ENCODE measurements at places on chromosomes 7 and 10. TPM values are rescaled to one million over a fixed set of nuclear protein-coding genes. Genes with fewer than 3 reads are reported as not detected.

Gene ZNF736
- 8.3 TPM for total RNA-seq

Gene GIMAP8
- total RNA-seq = 88.7 TPM

Gene PAPOLB
- under 0.01 TPM for total RNA-seq

Gene CRHR2
- not detected for total RNA-seq

Gene SLC26A4
- 6.5 TPM for total RNA-seq

Gene ITGA8
- 1.5 TPM for total RNA-seq

Gene COL26A1
- under 0.01 TPM for total RNA-seq

Gene COBL
- total RNA-seq = not detected

Gene BEND7
- total RNA-seq = 7.1 TPM

All from lung microvascular endothelial cell (primary cell).